ENCODE measurements at places on chromosomes 2 and 18.
A peak's percentile ranks its signal among the peaks of the same experiment; 100 is the strongest.

- peak; percentile 54 for DNase-seq
Measured at GRCh38 chr2:206084870-206085741, 868 bp downstream of the INO80D start.

DNA sequence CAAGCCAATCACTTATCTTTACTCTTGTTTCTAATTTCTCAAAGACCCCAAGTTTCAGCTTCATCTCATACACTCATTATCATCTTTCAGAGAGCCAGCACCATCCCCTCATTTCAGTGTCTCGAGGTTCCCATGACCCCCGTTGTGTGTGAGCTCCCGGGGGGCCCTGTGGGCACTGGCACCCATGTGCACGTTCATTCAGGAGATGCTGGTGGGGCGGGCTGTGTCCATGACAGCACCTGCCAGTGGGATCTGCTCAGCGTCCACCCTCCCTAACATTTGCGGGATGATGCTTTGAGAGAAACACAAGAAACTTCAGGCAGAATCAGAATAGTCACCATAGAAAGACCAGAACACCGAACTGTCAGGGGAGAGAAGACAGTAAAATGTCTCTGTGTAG lies 120.5 kb downstream of the MBP start:
- DNase-seq, result no peak

GRCh38 chr18:32298171-32298667 lies 108.4 kb downstream of the MEP1B start:
- no peak for DNase-seq

GRCh38 chr2:221554769-221555493 lies 17.2 kb downstream of the EPHA4 start:
- DNase-seq, result no peak

DNA sequence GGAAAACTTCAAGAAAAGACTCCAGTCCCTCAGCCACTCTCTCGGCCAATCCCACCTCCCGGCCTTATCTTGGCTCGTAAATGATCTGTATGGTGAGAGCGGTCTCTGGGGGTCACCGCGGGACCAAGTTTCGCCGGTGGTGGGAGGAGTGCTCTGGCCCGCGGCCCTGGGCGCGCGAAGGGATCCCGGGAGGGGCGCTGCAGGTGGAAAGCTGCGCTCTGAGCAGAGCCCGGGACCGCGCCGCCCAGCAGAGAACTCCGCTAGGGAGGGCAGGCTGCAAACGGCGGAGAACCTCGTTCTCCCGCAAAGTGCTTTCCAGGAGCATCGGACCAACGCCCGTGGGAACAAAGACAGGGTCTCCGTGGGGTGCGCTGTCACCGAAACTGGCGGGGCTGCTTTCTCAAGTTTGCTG lies 622 bp downstream of the LRP2 start:
- DNase-seq, result no peak

DNA sequence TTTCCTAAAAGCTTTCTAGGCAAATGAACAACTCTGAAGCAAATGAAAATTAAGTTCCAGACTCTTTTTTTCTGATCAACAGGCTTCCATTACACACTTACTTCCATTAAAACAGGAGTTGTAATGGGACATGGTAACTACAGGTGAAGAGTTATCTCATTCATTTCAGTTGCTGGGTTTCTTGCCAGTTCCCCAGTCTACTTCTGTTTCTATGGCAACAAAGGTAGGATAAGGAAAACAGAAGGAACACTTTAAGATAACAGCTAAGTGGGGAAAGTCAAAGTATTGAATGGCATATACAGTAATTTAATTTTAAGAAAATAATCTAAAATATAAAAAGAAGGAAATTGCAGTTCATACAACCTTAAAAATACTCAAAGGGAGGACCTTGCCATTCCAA lies 25.1 kb downstream of the BAZ2B start:
- DNase-seq, result no peak

DNA sequence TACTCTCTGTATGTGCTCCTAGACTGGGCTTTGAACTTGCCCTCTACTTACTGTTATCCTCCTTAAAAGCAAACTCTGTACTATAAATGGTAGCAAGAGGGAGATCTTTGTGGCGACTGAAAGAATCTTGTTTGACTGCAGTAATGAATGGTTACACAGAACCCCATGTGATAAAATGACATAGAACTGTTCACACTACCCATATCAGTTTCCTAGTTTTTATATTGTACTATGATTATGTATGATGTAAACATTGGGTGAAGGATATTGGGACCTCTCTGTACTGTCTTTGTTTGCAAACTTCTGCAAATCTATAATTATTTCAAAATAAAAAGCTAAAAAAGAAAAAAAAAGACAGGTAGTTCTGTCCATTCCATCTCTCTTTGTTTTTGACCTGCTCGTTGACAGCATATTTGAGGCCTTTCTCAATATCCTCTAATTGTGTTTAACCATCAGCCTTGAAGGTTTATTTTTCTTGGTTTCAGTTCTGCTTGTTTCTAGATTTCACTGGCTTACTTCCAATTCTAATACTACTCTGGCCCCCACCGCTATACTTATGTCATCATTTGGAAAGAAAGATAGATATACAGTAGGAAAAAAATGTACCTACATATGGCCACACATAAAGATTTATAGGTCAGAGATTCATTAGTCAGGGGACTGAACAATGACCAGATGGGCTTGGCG lies 79.2 kb upstream of the MYO3B start:
- DNase-seq, result no peak

- no peak for DNase-seq
Measured at GRCh38 chr2:62415019-62415431, 91.0 kb downstream of the TMEM17 start.

GRCh38 chr18:34976123-34976522 lies 65.1 kb upstream of the MAPRE2 start:
- no peak for DNase-seq

DNA sequence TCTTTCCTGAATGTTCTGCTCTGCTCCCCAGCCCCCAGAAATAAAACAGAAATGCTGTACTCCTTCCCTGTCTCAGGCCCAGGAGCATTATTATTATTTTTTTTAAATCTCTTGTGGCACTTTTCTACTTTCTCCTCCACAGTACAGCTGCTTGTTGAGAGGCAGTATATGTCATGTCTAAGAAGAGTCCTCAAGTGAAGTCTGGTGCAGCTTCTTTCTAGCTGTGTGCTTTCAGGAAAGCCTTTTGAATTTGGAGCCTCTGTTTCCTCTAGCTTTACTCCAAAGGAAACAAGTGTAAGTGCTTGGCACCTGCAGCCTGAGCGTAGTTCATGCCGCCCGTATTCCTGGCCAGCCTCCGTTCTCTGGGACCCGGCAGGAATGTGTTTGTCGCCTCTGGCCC lies 22.4 kb downstream of the AGAP1 start:
- no peak for DNase-seq

- DNase-seq, result no peak
Measured at GRCh38 chr2:147829106-147829505, 15.7 kb upstream of the ACVR2A start.

GRCh38 chr2:216674376-216674775 lies 21.0 kb downstream of the IGFBP5 start:
- DNase-seq, result no peak

DNA sequence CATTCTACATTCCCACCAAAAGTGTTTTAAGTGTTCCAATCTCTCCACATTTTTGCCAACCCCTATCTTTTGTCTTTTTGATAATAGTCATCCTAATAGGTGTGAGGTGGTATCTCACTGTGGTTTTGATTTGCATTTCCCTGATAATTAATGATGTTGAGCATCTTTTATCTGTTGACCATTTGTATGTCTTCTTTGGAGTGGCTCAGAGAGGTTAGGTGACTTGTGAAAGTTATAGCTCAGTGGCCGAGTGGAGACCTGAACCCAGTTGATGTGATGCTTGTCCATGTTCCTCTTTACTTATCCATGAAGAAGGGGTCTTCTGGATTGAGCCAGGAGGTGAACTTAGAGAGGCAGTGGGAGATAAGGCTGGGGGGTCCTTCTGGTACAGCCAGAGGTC lies 78.8 kb downstream of the DDX1 start:
- DNase-seq, result no peak

DNA sequence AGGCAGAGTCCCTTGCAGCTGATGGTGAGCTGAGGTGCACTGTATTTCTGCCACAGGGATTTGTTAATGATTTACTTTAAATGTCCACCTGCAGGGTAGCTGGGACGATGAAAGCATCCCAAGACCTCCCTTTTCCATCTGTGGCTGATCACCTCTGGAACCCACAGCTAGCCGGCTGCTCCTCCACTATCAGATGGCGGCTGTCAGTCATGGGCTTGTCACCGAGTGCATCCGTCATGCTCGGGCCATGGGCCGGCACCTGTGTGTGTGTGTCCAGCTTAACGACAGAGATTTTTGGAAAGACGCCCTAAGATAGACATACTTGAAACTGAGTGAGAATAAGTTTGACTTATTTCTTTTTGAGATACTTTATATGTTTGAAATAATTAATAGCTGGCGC lies 235.2 kb downstream of the FAM210A start:
- no peak for DNase-seq

DNA sequence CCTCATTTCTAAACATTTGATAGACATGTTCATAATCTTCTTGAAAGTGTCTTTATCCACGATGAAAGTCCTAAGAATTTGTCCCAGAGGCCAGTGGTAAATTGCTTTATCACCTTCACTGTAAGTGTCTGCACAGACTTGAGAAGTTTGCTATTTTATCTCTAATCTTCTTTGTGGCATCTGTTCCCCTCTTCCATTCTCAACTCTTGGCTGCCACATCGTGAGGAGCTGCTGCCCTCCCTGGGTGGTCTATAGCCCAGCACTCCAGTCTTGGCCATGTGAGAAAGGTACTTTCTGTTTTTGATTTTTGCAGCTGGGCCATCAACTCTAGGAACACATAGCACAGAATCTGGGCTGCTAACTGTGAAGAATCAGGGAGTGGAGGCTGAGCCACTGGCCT lies 45.5 kb downstream of the SLC14A2 start:
- DNase-seq, result no peak

- DNase-seq, result no peak
Measured at GRCh38 chr2:43190311-43191052, 35.9 kb downstream of the ZFP36L2 start.

DNA sequence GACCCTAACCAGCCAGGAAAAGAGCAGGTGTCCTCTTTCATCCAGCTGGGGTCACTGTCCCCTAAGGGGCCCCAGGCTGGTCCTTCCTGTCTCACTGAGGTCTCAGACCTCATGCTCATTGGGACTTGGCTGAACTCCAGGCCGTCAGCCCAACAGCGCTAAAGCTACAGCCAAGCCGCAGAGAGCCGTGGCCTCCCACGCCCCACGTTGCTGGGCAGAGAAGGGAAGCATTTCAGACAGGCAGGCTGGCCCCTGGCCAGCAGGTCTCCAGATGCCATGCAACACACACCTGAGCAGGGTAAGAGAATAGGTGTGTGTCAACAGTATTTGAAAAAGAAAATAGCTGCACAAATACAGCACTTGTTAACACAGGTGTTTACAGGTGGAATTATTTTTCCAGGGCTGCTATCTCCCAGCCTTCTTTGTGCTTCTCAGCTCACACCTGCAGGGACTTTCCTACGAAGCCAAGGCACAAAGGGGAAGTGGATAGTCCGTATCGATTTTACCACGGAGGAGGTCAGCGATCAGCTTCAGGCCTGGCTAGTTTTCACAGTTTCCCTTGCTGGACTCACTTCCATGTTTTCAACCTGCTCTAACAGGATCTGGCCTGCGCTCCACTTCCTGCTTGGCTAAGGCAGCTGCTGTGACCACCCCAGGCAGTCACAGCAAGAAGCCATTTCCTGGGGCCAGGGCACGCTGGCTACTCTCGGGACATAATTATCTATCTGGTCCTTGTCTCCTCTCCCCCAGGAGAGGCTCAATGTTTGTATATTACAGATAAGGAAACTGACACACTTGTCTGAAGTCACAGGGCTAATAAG lies 156.1 kb upstream of the ID2 start:
- DNase-seq, result peak; percentile 58

DNA sequence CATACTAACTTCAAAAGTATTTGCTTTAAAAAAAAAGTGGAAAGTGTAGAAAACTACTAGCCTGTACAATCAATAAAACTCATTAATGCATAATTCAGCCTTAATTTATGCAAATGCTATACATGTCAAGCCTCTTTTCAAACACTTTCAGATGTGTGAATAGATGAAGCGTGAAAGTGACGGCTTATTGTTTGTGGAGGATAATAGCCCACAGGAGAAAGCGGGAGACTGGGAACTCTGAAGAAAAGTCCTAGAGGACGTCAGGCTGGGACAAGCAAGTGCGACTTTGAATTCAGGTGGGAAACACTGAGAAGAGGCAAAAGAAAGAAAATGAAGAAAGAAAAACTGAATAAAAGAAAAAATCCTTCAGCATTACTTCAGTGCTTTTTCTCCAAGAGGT lies 108.5 kb downstream of the STK39 start:
- DNase-seq, result no peak

GRCh38 chr2:105243961-105244360 lies 2.4 kb downstream of the GPR45 start:
- no peak for DNase-seq

GRCh38 chr18:67864677-67865340 lies 348.3 kb upstream of the DSEL start:
- DNase-seq, result no peak

Measured in head of caudate nucleus (tissue), 42 donors.